Gastroesophageal sphincter (tissue), 4 donors: ENCODE measurements at places on chromosomes 1 and 21. TPM values are rescaled to one million over a fixed set of nuclear protein-coding genes. Genes with fewer than 3 reads are reported as not detected.

GRCh38 chr1:83882906-83883305 is 116.0 kb downstream of the TTLL7 start:
- ATAC-seq: no peak

The SPRR1B gene
- 30.0 TPM for total RNA-seq

The APCS gene
- total RNA-seq: not detected

The WNT3A gene
- total RNA-seq: not detected

The PCP4 gene
- 90.1 TPM for total RNA-seq

DNA sequence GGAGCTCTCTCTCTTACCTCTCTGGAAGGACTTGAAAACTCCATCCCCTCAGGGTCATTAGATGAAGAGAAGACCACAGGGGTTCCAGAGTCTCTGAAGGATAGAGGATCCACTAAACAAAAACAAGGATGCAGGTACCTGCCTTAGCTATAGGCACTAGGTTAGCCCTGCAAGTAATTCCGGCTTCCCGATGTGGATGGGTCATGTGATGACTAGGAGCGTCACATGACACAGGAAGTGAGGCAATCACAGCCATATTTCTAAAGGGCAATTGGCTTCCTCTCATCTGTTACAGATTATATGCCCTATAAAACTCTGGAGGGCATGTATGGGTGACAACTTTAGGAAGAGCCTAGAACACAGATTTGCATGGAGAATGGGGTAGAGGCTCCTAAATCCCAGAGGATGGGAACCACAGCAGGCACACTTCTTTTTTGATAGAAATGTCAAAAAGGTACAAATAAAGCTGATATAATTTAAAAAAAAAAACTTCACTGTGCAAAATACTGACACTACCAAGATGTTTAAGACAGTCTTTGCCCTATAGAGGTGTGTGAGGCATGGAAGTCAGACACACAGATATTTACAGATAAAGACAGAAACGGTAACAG is 14.1 kb downstream of the ENTREP3 start:
- ATAC-seq: no peak

- peak; percentile 53 for ATAC-seq
Measured at GRCh38 chr1:185534801-185535200, 199.4 kb upstream of the HMCN1 start.

- peak; percentile 46 for ATAC-seq
Measured at GRCh38 chr1:31798433-31799195, 17.2 kb downstream of the SPOCD1 start.

The TSPEAR gene
- not detected for total RNA-seq

The INSRR gene
- not detected for total RNA-seq
